Left forelimb (tissue), 1 donor: ENCODE measurements at places on chromosomes 1 and 21.
A peak's percentile ranks its signal among the peaks of the same experiment; 100 is the strongest.

GRCh38 chr1:59568158-59568935 is 246.4 kb upstream of the HOOK1 start:
- DNase-seq, result no peak

DNA sequence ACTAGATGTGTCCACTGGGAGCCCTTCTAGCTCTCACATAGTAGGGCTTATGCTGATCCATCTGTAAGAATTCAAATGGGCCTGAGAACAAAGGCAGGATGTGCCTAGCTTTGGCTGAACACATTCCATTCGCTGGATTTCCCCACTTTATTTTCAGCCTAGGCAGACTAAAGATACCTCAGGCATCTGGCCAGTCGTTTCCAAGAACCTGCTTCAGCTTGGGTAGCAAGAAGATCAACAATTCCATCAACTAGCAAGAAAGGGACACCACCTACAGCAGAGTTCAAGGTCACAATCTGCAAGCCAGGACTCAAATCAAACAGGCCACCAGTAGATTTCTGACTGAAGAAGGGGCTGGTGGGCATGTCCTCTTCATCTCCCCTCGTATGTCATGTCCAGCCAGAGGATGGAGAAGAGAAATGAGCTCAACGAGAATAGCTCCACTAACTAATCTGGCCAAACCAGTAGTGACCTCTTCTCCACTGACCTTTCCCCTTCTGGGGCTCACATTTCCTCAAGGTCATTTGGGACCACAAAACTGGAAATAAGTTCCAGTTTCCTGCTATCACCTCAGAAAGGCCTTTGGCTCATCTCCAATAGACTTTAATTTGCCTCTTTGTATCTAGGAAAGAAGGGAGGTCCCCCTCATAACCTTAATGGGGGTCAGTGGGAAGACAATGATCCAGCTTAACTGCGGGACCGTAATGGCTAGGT is 14.2 kb downstream of the TXNIP start:
- DNase-seq, result no peak

DNA sequence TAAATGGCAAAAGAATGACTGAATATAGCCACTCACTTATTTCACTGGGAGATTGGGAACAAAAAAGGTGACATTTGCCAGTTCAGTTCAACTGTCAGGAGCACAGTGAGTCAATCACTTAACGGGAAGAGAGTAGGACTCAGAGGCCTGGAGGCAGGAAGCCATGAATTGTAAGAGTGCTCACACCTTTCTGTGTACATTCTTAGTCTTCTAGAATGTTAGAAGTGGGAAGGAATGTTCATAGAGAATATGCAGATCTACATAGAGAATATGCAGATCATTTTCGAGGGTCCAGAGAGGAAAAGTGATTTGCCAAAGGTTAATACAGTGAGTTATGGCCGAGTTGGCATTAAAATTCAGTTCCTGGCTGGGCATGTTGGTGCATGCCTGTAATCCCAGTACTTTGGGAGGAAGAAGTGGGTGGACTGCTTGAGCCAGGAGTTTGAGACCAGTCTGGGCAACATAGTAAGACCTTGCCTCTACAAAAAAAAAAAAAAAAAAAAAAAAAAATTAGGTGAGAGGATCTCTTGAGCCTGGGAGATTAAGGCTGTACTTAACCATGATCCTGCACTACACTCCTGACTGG is 8.3 kb downstream of the IL20 start:
- no peak for DNase-seq

DNA sequence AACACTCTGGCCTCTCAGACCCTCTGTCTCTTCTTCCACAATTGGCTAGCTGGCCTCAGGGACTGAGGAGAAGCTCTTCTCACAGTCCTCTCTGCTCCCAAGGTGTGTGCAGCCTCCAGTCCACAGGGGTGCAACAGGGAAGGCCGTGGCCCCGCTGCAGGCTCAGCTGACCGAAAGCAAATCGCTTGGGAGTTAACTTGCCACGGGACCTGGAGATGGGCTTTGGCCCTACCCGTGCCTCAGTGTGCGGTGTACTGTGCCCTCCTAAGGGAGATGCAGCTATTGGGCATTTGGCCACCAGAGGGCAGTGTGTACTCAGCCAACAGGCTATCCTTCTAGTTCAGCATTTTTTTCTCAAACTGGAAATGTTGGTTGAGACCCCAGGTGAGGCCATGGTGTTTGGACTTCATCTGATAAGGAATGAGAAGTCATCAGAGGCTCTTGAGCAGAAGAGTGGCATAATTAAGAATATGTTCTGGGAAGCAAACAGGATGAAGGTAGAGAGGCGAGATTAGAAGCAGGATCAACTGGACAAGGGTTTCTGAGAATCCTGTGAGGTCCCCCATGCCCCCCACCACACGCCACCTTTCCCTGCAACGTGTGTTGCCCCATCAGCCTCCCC is 42.5 kb upstream of the TMEM125 start:
- DNase-seq, result peak; percentile 83

- DNase-seq, result no peak
Observed at GRCh38 chr1:26787381-26787705, 407 bp upstream of the PIGV start.

- DNase-seq, result peak; percentile 40
Observed at GRCh38 chr21:41667136-41667535, 99.7 kb downstream of the RIPK4 start.

DNA sequence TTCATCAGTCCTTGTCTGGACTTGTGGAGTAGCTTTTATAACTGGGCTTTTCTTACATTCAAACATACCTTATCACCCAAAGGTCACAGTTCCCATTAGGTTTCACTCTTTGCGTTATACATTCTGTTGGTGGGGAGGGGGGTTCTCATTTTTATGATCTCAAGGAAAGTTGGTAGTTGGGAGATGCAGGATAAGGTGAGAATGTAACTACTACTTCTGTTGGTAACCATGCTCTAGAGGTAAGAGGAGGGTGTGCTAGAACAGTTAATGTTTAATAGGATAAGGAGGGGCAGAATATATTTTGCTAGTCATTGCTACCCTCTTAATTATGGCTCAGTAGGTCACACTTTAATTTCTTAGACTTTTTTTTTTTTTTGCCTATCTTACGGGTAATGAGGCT is 10.7 kb downstream of the YBX1 start:
- no peak for DNase-seq

GRCh38 chr1:206479183-206480125 is 9.2 kb downstream of the IKBKE start:
- no peak for DNase-seq

GRCh38 chr1:170203693-170204092 is 57.9 kb downstream of the NTMT2 start:
- DNase-seq, result no peak

DNA sequence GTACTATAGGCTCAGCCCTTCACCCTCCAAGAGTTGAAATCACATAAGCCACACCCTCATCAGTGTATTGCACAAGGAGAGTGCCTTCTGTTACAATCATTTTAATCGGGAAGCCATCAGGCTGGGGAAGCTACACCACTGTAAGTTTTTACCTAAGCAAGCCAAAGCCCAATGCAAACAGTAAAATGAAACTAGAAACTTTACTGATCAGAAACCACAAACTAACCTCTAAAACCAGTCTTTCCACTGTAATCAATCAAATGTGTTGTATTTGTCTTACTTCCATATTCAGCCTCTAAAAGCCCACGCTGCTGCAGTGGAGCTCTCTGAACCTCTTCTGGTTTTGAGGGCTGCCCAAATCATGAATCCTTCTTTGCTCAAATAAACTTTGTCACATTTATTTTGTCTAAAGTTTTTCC is 26.2 kb downstream of the CAPN8 start:
- DNase-seq, result no peak

DNA sequence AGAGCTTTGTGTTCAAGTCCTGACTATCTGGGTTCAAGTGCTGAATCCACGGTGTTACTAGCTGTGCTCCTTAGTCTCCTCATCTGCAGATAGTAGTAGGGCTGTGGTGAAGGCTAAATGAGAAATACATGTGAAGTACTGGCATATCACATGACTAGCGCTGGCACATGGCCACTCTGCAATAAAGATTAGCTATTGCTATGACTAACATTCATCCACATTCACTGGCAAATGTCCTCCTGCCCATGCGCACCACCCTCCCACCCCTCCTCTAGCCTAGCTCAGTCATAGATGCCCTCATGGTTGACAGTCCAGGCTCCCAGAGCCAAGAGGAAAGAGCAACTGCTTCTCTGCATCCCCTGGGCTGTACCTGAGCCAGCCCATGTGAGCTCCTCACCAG is 8.5 kb upstream of the COL8A2 start:
- no peak for DNase-seq

DNA sequence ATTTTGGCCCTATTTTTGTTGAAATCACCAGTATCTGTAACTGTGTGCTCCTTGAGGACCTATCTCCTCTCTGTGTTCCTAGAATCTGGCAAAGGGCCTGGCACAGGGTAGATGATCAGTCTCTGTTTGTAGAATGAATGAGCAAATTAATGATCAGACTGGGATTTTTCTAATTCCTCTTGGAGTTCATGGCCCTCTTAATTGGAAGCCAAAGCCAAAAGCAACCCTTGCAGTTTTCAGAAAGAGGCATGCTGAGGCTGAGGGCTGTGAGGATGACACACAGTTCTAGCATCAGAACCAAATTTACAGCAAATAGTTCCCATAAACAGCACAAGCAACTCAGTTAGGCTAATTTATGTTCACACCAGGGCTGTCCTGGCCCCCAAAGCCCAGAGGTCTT is 111.1 kb upstream of the BEND5 start:
- DNase-seq, result no peak

DNA sequence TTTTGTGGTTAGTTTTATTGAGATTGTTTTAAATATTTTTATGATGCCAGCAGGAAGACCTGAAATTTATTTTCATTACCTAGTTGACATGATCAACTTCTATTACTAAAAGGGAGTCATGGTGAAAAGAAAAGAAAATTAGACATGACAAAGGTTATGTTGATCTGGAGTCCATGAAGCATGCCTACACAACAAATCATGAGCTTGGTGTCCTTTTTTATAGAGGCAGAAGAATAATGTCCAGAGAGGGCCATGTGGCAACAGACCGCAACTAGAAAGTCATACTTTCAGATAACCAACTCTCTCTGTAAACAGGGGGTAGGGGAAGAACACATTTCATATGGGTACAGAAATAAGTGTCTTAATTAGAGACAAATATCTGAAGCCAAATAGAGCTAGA is 175.5 kb upstream of the HOOK1 start:
- no peak for DNase-seq

- DNase-seq, result no peak
Observed at GRCh38 chr1:40820251-40820797, 36.7 kb downstream of the KCNQ4 start.

- peak; percentile 47 for DNase-seq
Observed at GRCh38 chr1:29406814-29407213, 170.5 kb downstream of the PTPRU start.

DNA sequence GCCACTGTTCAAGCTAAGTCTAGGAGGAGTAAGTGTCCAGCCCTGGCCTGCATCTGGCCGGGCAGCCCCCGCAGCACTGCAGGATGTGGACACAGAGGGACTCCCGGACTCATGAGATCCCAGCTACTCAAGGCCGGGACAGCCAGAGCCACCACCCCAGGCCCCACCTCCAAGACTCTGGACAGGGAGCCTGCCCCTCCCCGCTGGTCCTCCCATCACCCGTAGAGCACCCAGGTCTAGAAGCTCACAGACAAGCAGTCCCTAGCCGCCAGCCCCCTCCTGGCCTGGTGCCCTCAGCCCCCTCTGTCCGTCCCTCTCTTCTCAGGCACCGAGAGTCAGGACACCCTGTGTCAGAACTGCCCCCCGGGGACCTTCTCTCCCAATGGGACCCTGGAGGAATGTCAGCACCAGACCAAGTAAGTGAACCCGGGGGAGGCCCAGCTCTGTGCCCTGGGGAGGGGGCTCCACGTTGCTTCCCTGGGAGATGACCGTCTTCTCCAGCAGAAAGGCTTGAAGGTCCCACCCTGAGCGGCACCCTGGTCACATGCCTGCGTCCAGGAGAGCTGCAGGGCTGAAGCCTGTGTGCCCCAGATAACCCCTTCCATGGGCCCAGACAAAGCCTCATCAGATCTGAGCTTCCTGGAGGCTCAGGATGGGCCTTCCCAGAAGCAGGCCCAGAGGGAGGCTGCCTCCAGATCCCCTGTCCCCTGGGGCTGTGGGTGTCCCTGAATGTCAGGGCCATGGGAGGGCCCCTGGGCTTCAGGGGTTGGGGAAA is 4.3 kb downstream of the TNFRSF14 start:
- DNase-seq, result no peak

DNA sequence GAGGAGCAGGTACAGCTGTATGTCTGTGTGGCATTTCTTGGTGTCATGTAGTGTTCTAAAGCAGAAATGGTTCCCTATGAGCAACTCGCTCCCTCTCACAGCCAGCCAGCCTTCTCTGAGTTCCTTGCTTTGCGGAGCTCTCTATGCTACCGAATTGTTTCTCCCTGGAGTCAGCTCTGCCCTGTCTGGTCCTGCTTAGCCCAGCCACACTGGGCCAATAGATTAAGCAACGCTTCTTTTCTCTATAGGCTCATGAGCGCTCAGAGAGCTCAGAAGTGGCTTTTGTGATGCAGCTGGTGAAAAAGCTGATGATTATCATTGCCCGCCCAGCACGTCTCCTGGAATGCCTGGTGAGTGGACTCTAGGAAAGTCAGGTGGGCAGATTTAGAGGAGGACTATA is 113.1 kb downstream of the PIK3R3 start:
- DNase-seq, result no peak

DNA sequence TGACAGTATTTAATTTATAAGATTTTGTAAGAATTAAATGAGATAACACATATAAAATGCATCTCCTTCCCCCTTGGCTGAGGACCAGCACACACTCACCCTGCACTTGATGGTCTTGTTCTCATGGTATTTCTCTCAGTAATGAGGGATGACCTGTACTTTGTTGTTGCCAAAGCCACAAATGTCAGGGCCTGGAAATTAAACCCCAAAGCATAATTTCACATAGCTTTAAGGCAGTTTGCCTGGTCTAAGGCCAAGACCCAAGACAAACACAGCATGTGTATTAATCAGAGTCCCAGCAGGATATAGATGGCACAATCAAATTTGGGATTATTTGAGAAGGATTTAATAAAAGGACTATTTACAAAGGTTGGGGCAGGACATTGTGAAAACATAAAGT is 48.6 kb upstream of the EPS15 start:
- no peak for DNase-seq

DNA sequence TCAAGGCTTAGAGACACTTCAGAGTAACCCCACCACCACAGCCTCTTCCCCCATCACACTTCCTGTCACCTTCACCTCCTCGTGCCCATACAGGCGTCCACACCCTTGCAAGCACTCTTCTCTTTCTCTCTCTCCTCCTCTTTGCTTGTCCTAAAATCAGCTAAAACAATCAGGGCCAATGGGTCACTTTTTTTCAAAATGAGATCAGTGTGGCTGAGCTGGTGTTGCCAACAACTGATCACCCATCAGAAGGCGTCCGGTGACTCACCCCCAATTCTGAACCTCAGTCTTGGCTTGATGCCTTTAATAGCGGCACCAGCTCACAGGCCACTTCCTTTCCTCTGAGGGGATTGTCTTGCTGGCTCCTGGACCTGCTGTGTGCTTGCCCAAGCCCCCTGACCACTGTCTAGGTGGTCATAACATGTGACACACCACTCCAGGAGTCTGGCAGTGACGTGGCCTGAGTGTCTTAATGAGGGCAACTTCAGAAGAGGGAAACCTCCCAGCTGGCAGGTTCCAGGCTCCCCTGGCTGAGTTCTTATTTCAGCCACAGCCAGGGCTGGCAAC is 1.6 kb downstream of the DRAXIN start:
- DNase-seq, result no peak
